ENCODE measurements at places on chromosomes 16 and 17.
A peak's percentile ranks its signal among the peaks of the same experiment; 100 is the strongest.

DNA sequence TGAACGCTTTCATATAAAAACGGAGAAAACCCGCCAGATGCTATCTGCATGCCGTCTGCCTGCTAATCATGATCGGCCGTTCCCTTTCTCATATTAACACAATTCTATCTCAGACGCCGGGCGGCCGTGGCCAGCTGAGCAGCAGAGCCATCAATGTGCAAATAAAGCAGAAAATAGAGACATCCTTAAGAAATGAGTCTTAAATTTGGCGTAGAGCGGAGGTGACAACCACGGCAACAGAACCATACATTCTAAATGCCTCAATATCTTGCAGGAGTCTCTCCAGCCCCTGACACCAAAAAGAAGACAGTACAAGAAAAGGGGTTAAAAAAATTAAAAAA is 2.7 kb upstream of the IRX5 start:
- no peak for DNase-seq

DNA sequence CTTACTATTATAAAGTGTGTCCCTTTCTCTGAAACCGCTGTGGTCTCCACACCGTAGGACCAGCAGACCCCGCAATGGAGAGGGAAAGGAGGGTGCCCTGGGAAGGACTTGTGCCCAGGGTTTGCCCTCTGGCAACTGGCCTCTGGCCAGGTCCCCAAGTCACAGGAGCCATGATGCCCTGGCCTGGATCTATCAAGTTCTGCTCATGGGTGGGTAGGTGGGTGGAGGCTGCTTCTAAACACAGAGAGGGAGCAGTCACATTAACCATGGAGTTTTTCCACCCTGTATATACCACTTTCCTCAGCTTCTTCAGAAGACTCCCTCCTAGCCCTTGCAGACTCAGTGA is 9.4 kb upstream of the NEUROD2 start:
- DNase-seq: no peak

- no peak for DNase-seq
These were observed 3.0 kb downstream of the SRSF1 start for GRCh38 chr17:58004060-58004459.

DNA sequence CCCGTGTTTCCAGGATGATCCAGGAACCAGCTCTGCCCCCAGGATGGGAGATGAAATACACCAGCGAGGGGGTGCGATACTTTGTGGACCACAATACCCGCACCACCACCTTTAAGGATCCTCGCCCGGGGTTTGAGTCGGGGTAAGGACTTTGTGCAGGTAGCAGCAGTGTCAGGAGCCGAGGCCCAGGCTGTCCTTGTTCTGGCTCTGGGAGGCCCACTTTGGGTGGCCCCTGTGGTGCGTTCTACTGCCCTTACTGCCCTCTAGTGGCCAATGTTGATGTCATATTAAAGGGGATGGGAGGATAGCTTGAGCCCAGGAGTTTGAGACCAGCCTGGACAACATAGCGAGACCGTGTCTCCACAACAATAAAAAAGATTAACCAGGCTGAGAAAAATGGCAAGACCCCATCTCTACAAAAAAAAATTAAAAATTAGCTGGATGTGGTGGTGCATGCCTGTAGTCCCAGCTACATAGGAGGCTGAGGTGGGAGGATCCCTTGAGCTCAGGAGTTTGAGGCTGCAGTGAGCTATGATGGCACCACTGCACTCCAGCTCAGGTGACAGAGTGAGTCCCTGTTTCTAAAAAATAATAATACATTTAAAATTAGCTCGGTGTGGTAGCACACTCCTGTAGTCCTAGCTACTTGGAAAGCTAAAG is 20.9 kb upstream of the CLEC18A start:
- DNase-seq: peak; percentile 30

- DNase-seq: no peak
These were observed 57.8 kb downstream of the BAHCC1 start for GRCh38 chr17:81453076-81453475.

- peak; percentile 39 for DNase-seq
These were observed 8.4 kb downstream of the SLC16A5 start for GRCh38 chr17:75096082-75096625.

DNA sequence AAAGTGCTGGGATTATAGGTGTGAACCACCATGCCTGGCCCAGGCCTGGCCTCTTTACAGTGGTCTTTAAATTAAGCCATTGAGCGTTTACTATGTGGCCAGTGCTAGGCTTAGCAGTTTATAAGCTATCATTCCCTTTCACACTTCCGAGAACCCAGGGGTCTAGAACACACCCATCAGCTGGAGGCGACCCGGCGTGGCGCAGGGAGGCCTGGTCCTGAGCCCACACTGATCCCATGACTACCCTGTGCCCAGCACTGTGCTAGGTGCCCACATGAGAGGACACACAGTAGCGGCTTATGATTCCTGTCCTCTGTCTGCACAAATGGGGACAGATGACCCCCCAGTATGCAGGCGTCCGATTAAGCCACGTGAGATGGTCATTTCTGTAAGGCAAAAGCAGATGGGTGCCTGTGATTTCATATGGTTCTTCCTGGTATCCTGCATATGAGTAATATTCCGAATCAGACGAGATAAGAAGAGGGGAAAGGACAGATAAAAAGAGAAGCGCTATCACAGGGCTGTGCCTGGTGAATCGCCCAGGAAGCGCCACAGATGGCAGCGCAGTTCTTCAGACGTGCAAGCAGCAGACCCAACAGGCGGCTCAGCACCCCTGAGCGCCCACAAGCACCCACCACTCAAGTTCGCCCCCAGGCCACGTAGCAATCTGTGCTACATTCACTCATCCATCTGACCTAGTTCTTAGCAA is 5.3 kb downstream of the OSGIN1 start:
- DNase-seq: no peak

- DNase-seq: no peak
These were observed 27.0 kb downstream of the NPTX1 start for GRCh38 chr17:80449194-80449929.

DNA sequence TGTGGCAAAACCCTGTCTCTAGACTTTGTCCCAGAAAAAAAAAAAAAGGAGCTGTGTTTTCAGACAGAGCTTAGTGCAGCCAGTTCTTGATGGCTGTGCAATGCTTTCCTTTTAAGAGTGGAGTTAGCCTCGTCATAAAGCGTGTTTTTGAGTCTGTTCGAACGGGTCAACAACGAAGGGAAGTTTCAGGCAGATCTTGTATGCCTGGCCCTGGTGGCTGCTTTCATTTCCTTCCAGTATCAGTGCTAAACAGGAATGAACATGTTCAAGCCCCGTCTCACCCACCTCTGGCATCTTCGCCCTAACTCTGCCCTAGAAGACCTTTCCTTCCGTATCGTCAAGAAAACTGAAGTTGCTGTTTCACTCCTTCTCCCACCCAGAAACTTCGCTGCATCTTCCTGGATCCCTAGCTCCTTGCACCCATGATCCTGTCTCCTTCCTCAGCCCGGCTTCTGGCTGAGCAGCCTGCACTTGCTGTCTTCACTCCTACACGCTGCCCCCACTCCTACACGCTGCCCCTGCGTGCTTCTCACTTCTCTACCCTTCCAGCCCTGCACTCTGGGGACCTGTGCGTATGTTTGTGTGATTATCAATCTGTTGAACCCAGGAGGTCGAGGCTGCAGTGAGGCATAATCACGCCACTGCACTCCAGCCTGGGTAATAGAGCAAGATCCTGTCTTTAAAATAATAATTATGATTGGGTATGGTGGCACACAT is 55.3 kb downstream of the USP10 start:
- DNase-seq: no peak

GRCh38 chr16:23579371-23579770 is 16.7 kb downstream of the NDUFAB1 start:
- DNase-seq: no peak

DNA sequence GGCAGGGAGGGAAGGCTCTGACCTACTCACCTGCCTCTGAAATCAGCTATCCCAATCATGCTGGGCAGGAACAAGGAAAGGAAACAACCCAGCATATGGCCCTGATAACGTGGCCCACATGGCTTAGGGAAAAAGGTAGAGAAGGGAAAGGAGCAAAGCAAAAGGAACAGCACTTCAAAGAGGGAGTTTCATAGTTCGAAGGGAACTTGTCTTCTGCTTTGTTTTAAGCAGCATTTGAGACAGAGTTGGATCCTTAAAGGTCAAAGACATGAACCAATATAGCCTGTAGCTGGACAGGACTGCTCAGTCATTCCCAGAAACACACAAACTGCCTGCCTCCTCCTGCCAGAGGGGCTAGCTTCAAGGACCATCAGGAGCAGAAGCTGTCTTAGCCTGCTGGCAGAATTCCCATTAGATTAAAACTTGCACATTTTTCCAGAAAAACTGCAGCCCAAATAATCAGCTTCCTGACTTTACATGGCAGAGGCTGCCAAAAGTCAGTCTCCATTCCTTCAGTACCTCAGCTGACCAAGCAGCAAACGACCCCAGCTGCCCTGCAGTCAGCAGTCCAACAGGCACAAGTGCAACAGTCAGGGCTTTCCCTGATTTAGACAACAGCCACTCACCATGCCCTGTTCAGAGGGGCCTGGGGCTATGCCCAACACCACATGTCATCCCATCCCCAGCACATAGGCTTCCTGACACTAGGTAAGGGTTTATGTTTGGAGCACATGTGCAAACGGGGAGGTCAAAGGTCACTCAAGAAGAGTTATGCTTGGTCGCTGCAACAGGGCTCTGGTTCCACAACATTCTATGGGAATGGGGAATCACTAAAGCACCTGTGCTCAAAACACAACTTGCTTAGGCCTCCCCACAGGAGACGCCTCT is 32.5 kb downstream of the RANBP10 start:
- no peak for DNase-seq

GRCh38 chr17:69434164-69434579 is 19.7 kb downstream of the MAP2K6 start:
- no peak for DNase-seq

DNA sequence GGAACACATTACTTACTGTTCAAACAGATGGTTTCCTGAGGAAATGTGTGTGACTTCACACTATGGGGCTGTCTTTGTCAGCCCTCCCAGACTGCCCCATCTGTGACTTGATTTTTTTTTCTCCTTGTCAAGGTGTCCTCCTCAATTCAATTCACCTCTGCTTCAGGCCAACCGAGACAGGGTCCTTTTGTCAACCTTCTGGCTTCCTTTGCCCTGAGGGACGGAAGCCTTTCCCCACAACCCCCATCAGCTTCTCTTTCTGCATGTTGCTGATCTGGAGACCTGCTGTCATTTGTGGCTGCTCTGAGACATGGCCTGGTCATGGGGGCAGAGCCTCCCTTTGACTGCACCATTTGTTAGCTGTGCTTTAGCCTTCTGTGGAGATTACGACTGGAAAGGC is 21.3 kb upstream of the RGS9 start:
- DNase-seq: no peak

GRCh38 chr16:55499281-55499680 is 9.6 kb upstream of the LPCAT2 start:
- no peak for DNase-seq

DNA sequence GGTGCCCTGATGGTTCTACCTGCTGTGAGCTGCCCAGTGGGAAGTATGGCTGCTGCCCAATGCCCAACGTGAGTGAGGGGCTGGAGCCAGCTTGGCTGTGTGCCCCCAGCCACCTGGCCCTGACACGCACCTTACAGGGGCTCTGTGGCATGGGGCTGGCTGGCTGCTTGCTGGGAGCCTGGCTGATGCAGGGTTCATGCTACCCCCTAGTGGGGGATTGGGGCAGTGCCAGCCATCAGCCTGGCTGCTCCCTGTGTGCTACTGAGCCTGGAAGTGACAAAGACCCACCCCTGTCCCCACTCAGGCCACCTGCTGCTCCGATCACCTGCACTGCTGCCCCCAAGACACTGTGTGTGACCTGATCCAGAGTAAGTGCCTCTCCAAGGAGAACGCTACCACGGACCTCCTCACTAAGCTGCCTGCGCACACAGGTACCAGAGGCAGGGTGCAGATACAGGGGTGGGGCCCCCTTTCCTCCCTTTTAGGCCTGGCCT is 5.7 kb downstream of the GRN start:
- no peak for DNase-seq

GRCh38 chr16:11262915-11263314 is 6.2 kb downstream of the TNP2 start:
- DNase-seq: no peak

DNA sequence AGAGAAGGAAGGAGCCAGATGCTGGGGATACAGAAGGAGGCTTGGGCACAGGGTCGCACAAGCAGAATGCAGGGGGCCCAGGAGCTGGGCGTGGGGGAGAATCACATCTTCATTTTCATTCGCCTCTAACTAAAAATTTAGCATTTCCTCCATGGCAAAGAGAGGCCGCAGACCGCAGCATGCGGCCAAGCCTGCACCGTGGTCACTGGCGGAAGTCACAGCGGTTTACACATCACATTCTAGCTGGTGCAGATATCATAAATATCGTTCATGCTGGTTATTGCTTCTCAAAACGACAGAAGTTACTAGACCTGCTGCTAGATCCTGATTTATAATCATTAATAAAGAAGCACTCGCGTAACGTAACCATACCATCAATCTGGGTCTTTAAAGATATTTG is 162.0 kb downstream of the NTN1 start:
- DNase-seq: no peak

GRCh38 chr17:8707332-8708024 is 37.2 kb downstream of the CCDC42 start:
- no peak for DNase-seq

GRCh38 chr17:38898812-38899348 is 26.5 kb upstream of the LASP1NB start:
- no peak for DNase-seq

GRCh38 chr17:29557739-29558116 is 9.1 kb downstream of the ABHD15 start:
- DNase-seq: no peak

- peak; percentile 76 for DNase-seq
These were observed at the start of gene ETV4 for GRCh38 chr17:43546319-43547188. ETV4 (minus strand) TSS chr17:43546340; CDS start chr17:43545617, 723 bp downstream.

DNA sequence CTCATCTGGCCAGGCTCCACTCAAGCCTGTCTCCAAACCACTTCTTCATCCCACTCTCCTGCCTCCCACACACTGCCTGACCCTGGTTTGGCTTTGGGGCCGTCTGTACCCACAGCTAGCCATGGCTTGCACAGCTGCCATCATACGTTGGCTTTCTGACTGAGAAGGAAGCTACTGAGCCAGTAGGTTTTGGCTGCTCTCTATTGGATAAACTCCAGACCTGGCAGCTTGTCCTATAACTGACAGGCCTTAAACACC is 3.9 kb downstream of the MIF4GD start:
- DNase-seq: no peak

DNA sequence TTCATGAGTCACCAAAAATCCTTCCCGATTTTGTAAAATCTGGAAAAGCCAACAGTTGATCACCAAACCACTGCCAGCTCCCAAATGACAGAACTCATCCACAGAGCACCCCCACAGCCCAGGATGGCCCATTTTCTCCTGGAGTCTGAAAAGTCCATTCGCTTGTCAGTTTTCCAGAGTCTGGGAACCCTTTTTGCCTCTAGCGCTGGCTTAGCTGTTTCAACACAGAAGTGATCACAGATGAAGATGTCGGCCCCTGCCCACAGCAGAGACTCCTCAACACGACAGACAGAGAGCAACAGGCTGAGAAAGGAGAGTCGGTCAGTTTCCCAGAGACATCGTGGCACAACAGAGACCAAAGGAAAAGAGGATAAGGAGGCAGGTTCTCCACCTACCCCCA is 66.4 kb downstream of the NXN start:
- peak; percentile 46 for DNase-seq

DNA sequence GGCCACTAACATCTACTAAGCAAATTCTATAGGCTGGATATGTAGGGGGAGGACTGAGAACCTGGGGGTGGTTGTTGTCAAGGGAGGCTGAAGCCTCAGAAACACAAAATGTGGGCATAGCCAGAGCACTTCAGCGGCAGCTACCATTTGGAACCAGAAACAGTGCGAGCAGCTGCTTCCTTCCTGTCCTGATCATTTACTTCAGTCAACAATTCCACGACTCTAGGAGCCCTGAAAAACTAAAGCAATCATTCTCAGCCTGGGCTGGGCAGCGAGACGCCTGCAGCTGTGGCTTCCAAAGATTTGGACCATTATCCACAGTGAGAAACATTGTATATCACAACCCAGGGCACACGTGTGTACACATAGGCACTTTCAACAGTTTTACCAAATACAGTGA is 93.9 kb upstream of the WSCD1 start:
- no peak for DNase-seq

Measured in GM04504 (cell line).